Mucosa of gallbladder (tissue), 1 donor: ENCODE measurements at places on chromosomes 1 and 21. TPM values are rescaled to one million over a fixed set of nuclear protein-coding genes. Genes with fewer than 3 reads are reported as not detected.

GRCh38 chr1:202688401-202688800 lies 21.9 kb downstream of the SYT2 start:
- DNase-seq: no peak

The FAAP20 gene
- total RNA-seq: 74.2 TPM

The GREM2 gene
- total RNA-seq: 52.2 TPM

The BSND gene
- total RNA-seq: not detected
